ENCODE measurements at places on chromosomes 4 and X.
A peak's percentile ranks its signal among the peaks of the same experiment; 100 is the strongest.

GRCh38 chrX:24479924-24480323 is 14.8 kb downstream of the PDK3 start:
- DNase-seq = no peak
- no peaks in the 10 kb centered on the region for H3K4me1 ChIP-seq
- no peak overlapping the region for H3K27ac ChIP-seq
- no peaks in the 10 kb centered on the region for H3K27me3 ChIP-seq
- no peaks in the 10 kb centered on the region for H3K36me3 ChIP-seq
- no peak overlapping the region for H3K4me3 ChIP-seq

DNA sequence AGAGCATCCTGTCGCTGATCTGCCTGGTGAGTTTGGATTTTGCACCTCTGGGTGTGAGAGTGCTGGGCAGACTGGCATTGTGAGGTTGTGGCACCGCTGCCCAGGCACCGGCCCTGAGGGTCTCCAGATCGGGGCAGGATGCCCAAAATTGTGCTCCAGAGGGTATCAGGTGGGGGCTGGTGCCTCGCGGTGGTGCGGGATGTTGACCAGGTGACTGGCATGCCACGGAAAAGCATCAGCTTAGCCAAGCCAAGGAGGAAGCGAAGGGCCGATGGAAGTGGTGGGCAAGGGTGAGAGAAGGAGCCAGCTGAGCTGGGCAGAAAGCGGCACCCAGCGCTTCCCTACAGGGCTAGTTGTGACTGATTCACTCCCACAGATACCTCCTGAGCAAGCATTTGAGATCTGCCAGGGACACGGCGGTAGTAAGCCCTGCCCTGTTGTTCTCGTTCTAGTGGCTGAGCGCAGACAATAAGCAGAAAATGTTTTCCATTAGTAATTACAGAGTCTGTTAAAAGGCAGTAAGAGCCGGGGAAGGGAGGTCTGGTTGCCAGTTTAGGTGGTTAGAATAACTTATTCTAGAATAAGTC is 809 bp downstream of the ZFP92 start:
- no peak overlapping the region for H3K27ac ChIP-seq
- no peaks in the 10 kb centered on the region for H3K27me3 ChIP-seq
- no peaks in the 10 kb centered on the region for H3K36me3 ChIP-seq
- H3K4me3 ChIP-seq = peak overlapping the region; percentile 37
- DNase-seq = no peak

GRCh38 chr4:172998527-172999469 is 169.8 kb upstream of the GALNT7 start:
- H3K36me3 ChIP-seq = no peaks in the 10 kb centered on the region
- H3K27me3 ChIP-seq = no peaks in the 10 kb centered on the region
- H3K4me1 ChIP-seq = peaks cover 54% of the 10 kb centered on the region

- peaks cover 21% of the 10 kb centered on the region for H3K36me3 ChIP-seq
- H3K27me3 ChIP-seq = no peaks in the 10 kb centered on the region
- no peak for DNase-seq
- no peak overlapping the region for H3K4me3 ChIP-seq
- no peaks in the 10 kb centered on the region for H3K4me1 ChIP-seq
Observed at GRCh38 chrX:24184018-24184417, 34.5 kb downstream of the ZFX start.

- no peak overlapping the region for H3K4me3 ChIP-seq
- H3K27me3 ChIP-seq = no peaks in the 10 kb centered on the region
- peak overlapping the region; percentile 6 for H3K27ac ChIP-seq
- DNase-seq = no peak
Observed at GRCh38 chr4:152462695-152463094, 73.2 kb downstream of the FBXW7 start.

DNA sequence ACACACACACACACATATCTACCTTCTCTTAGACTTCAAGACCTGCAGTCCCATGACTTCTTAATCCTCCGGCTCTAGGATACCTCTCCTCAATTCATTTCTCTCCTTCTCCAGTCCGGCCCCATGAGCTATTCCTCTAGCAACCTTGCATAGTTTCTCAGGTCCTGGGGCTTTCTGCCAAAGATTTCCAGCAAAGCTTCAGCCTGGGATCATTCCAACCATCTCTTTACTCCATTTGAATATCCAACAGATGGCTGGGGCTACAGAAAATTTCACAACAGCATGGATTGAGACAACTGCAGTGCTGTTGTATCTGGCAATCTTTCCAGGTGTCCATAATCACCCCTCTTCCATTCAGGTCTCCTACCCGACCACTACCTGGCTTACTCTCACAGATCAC is 184.1 kb downstream of the DCHS2 start:
- H3K4me1 ChIP-seq = no peaks in the 10 kb centered on the region
- no peaks in the 10 kb centered on the region for H3K36me3 ChIP-seq
- H3K27me3 ChIP-seq = no peaks in the 10 kb centered on the region
- no peak overlapping the region for H3K27ac ChIP-seq
- DNase-seq = no peak

- no peak overlapping the region for H3K27ac ChIP-seq
- peaks cover 13% of the 10 kb centered on the region for H3K36me3 ChIP-seq
- DNase-seq = no peak
- H3K4me1 ChIP-seq = no peaks in the 10 kb centered on the region
- no peaks in the 10 kb centered on the region for H3K27me3 ChIP-seq
Observed at GRCh38 chr4:146507632-146508031, 14.1 kb downstream of the SLC10A7 start.

GRCh38 chrX:17459008-17459611 is 84.1 kb downstream of the NHS start:
- H3K36me3 ChIP-seq = no peaks in the 10 kb centered on the region
- DNase-seq = no peak
- H3K4me3 ChIP-seq = no peak overlapping the region

DNA sequence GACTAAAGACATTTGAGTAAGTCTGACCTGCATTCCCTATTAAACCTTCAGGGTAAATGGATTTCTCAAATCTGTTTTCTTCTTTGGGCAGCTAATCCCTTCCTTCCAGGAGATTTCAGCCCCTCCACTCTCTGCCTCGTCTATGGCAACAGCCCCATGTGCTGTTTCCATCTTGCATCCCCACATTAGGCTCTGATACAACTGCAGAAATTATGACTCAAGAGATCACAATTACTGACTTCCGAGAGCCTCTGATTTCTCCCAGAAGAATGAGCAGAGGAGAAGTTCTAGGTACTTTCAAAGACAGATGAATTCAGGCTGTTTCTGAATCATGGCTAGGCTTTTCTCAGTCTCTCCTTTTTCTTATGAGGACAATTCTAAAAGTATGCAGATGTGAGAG is 38.7 kb downstream of the RAI2 start:
- H3K4me3 ChIP-seq = no peak overlapping the region
- no peaks in the 10 kb centered on the region for H3K27me3 ChIP-seq
- no peak for DNase-seq
- no peak overlapping the region for H3K27ac ChIP-seq
- H3K4me1 ChIP-seq = no peaks in the 10 kb centered on the region

- no peaks in the 10 kb centered on the region for H3K27me3 ChIP-seq
- no peak for DNase-seq
- peak overlapping the region; percentile 10 for H3K4me3 ChIP-seq
- H3K36me3 ChIP-seq = no peaks in the 10 kb centered on the region
- H3K4me1 ChIP-seq = no peaks in the 10 kb centered on the region
Observed at GRCh38 chr4:55157559-55158277, 32.3 kb upstream of the KDR start.

DNA sequence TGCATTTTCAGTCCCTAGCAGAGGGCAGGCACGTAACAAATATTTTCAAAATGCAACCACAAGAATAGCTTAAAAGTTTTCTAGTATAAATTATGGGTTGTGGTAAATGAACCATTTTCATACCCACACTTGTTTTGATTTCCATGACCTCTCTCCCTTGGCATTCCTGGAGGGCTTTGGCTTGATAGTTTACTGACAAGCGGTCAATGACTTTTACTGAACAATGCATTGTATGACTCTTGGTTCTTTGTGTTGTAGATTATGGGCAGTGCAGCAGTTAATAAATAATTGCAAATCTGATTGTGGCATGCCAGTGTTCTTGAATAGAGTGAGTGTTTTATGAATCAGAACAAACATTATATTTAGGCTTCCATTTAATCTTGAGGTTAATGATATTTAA is 285.2 kb upstream of the ARX start:
- H3K36me3 ChIP-seq = no peaks in the 10 kb centered on the region
- H3K4me3 ChIP-seq = no peak overlapping the region
- H3K27ac ChIP-seq = no peak overlapping the region

DNA sequence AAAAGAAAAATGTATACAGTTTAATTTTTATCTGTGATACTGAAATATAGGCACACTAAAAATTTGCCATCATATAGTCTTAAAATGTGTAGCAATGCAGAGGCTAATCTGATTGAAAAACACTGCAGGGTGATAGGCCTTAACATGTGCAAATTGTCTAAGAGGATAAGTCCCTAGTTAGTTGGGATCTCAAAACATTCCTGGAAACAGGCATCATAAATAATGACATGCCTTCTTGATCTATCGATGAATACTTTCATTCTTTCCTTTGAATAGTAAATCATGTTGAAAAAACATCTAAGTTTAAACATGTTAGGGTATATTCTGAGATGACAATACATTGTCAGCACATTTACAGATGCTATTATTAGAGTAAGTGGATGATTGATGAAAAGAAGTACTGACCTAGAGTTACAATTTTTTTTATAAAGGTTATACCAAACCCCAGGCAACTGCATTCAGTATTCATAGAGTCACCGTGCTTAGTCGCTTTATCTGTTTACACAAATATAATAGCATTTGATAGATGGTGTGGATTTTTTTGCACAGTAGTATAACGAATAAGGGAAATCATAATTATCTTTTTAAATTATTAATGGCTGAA is 668.2 kb upstream of the ADGRL3 start:
- no peaks in the 10 kb centered on the region for H3K4me1 ChIP-seq
- no peaks in the 10 kb centered on the region for H3K27me3 ChIP-seq
- no peaks in the 10 kb centered on the region for H3K36me3 ChIP-seq
- no peak for DNase-seq
- H3K4me3 ChIP-seq = no peak overlapping the region

DNA sequence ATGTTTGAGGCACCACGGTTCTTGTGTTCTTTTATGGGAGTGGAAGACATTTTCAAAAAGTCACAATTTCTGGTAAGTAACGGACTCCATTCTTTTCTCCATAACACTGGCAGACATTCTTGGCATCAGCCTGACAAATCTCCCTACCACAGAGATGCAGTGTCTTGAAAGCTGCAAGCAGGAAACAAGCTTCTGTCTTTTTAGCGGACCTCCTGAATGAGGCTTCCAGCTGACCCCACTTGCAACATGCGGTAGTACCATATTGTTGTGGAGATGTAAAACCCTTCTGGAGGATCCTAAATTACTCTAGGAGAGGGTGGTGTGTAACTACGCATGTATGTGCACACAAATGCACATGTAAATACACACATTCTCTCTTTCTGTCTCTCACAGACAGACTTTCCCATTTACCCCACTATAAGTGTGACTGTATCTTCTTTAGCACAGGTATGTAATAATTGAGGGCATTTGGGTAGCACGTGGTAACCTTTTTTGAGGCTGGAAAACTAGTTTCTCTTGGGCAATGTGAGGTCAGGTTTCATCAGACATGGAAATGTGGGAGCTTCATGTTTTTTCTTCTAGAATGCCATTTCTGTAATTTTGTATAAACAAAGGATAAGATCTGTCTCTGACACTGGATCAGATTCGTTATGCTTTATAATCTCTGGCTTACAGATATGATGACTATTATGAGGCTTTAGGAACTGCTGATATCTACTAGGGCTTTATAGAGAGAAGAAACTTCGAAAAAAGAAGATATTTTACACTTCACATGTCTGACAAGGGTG is 130.1 kb downstream of the MGST2 start:
- H3K36me3 ChIP-seq = no peaks in the 10 kb centered on the region
- no peak overlapping the region for H3K4me3 ChIP-seq
- no peaks in the 10 kb centered on the region for H3K27me3 ChIP-seq
- DNase-seq = no peak
- no peaks in the 10 kb centered on the region for H3K4me1 ChIP-seq

- H3K27me3 ChIP-seq = no peaks in the 10 kb centered on the region
- H3K4me3 ChIP-seq = no peak overlapping the region
- H3K27ac ChIP-seq = no peak overlapping the region
- H3K36me3 ChIP-seq = no peaks in the 10 kb centered on the region
- no peaks in the 10 kb centered on the region for H3K4me1 ChIP-seq
Observed at GRCh38 chrX:25968920-25969319, 169.2 kb upstream of the MAGEB18 start.

GRCh38 chrX:103157496-103158316 is 57.2 kb upstream of the BEX4 start:
- H3K36me3 ChIP-seq = no peaks in the 10 kb centered on the region
- no peak overlapping the region for H3K4me3 ChIP-seq
- H3K27me3 ChIP-seq = no peaks in the 10 kb centered on the region
- peaks cover 14% of the 10 kb centered on the region for H3K4me1 ChIP-seq
- H3K27ac ChIP-seq = no peak overlapping the region
- DNase-seq = no peak

DNA sequence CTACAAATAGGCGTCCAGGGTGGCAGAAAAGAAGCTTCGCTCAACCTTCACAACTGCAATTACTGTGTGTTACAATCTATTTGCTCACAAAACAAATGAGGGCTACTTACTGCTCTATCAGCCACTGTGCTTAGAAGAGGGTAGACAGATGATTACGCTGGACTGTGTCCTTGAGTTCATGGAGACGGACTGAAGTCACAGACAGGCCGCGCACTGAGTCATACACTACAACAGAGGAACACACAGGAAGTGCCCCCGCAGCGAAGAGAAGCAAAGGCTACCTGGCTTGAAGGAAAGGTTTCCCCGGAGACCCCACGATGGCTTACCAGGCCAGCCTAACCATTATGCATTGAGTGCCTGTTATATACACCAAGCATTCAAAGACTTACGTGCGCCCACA is 25.6 kb downstream of the FAT1 start:
- no peak overlapping the region for H3K27ac ChIP-seq
- DNase-seq = no peak
- H3K4me3 ChIP-seq = no peak overlapping the region
- peaks cover 29% of the 10 kb centered on the region for H3K4me1 ChIP-seq
- no peaks in the 10 kb centered on the region for H3K27me3 ChIP-seq

GRCh38 chr4:7823416-7823824 is 116.2 kb downstream of the AFAP1 start:
- no peak overlapping the region for H3K4me3 ChIP-seq
- H3K27ac ChIP-seq = no peak overlapping the region
- H3K36me3 ChIP-seq = peaks cover 61% of the 10 kb centered on the region
- DNase-seq = no peak
- peaks cover 7% of the 10 kb centered on the region for H3K4me1 ChIP-seq
